Activated CD8-positive, alpha-beta memory T cell treated with anti-CD3 and anti-CD28 coated beads for 4 hours (primary cell): ENCODE measurements at places on chromosomes 7 and 10.

GRCh38 chr10:79244068-79244442 lies 103.2 kb upstream of the PPIF start:
- DNase-seq: no peak

- no peak for DNase-seq
Measured at GRCh38 chr7:87154166-87154565, 1.9 kb downstream of the DMTF1 start.

DNA sequence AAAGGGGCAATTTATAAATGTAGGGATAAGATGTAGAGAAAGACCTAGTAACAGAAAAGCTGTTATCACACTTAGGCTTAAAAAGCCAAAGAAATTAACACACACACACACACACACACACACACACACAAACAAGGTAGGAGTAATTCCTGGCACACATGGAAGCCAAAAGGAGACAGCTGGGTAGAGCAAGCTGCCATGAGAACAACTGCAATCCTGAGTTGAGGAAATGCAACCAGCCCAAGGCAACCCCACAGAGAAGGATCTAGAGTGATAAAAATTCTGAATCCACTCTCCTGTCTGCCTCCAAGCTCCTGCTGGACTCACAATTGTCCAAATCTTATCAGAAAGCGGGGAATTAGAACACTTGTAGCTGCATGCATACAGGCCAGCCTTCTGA lies 229.1 kb upstream of the DGKB start:
- no peak for DNase-seq

DNA sequence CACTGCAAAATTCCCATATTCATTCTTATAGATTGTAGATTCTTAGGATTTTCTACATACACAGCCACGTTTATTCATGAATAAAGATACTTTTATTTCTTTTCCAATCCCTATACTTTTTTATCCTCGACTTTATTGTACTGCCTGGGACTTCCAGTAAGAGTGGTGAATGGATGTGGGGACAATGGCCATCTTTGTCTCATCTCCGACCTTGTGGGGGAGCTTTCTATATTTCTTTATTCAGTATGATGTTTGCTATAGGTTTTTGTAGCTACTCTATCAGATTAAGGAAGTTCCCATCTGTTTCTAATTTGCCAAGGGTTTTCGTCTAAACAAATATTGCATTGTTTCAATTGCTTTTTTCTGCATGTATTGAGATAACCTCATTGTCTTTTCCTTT lies 184.3 kb downstream of the FOXP2 start:
- no peak for DNase-seq

DNA sequence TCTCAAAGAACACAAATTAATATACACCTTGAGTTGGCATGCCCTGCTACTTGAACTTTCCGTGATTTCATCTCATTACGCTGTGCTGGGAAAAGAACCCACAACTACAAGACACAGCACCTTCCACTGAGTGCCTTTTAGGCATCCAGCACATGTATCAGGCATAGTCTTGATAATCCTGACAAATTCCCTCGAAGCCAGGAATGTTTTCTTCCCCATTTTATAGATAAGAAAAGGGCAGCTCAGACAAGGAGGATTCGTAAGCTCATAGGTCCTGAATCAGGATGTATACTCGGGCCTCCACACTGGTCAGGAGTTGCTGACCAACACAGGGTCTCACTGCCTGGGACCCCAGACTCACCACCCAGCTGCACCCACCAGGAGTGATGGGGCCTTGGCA lies 368.6 kb downstream of the TNS3 start:
- DNase-seq: no peak

GRCh38 chr7:93374345-93374940 lies 142.3 kb downstream of the VPS50 start:
- DNase-seq: no peak

DNA sequence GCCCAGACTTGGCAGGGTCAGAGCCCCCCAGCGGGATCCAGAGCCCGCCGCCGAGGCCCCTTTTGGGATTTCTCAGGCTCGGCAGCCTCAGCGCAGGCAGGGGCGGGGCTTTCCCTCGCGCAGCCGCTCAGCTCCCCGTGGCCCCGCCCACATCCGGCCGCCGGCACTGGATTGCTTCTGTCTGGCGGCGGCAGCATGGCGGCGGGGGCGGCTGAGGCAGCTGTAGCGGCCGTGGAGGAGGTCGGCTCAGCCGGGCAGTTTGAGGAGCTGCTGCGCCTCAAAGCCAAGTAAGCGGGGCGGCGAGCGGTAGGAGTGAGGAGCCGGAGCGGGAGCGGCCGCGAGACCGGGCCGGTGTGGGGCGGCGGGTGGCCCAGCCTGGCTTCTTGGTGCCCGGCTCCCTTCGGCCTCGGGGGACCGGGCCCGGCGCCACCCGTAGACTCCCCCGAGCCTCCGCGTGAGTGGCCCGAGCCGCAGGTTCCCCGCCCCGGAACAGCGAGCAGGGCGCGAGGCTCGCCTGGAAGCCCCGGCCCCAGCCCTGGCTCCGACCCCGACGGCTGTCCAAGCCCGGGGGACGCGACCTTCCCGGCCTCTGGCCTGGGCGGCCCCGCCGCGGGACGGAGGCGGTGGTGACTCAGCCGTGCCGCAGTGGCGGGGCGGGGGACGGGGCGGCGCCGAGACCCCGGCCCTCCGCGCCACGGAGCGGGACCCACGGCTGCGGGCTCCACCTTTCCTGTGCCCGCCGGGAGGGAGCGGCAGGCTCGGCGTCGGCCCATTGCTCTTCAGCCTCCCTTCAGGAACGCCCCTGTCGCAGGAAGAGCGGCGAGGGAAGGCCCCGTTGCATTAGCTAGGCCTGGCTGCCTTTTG lies at the start of gene GLRX3:
Gene GLRX3 (plus strand): TSS at position 166 of the 864 bp plus-strand sequence. CDS start 30 bp downstream, at position 196.
- peak; percentile 82 for DNase-seq

- no peak for DNase-seq
Measured at GRCh38 chr7:23523486-23524075, 8.2 kb downstream of the TRA2A start.

GRCh38 chr7:70487886-70488285 lies 644.1 kb upstream of the GALNT17 start:
- no peak for DNase-seq

GRCh38 chr7:3520206-3520605 lies 219.2 kb downstream of the SDK1 start:
- no peak for DNase-seq

DNA sequence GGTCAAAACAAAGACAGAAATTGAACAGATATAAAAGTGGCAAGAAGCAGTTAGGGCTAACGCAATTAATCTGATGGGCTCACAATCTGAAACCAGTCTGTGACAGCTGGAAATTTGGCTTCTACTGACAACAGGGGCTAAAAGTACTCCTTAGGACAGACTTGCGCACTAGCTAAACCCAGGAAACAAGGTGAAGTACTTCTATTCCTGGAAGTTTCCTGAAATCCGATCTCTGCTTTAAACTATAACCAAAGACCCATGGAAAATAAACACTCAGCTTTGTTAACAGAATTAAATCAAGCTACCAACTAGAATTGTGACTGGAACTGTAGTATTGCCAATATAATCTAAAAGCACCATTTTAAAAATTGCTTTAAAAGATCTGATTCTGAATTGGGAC lies 520.2 kb upstream of the ZWINT start:
- DNase-seq: no peak

DNA sequence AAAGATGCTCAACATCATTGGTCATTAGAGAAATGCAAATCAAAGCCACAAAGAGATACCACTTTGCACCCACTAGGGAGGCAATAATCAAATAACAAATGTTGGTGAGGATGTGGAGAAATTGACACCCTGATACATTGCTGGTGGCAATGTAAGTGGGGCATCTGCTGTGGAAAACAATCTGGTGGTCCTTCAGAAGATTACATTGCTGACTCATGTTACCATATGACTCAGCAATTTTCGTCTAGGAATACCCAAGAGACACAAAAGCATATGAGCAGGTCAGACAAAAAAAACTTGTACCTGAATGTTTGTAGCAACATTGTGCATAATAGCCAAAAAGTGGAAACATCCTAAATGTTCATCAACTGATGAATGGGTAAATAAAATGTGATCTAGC lies 4.9 kb upstream of the CLDN3 start:
- DNase-seq: no peak

DNA sequence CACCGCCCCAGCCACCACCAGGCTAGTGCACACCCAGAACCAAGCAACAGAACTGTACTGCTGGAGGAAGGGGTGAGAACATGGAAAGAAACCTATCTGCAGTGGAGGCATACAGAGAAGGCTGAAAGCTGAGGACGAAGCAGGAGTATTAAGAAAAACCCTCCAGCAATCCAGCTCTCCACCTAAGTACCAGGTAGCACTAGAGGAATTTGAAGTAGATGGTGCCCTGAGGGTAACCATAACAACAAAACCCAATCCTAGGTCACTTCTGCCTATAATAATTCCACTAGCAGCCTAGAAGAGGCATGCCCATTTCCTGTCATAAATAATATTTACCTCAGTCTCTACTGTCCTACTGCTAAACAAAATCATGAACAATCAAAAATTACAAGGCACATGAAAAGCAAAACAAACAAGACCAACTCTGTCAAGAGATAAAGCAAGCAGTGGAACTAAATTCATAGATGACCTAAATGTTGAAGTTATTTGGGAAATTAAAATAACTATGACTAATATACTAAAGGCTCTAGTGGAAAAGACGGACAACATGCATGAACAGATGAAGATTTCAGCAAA lies 51.1 kb downstream of the HYCC1 start:
- no peak for DNase-seq

DNA sequence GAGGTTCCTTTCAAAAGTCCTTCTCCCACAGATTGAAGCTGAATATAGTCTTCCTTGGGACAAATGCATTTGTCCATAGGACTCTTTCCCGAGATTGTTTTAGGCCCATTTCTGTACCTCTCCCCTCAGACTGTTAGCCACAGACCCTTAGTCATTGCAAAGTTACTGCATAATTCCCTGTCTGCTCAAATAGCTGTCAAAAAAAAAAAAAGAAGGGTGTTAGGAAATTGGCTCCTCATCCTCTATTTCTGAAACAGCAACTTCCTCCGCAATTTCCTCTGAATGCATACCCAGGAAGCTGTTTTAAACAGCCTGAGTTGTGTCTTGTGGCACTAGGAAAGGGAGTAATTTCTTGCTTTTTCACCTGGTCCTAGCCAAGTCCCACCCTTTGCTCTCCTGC lies 5.4 kb downstream of the LRRC4 start:
- DNase-seq: no peak

DNA sequence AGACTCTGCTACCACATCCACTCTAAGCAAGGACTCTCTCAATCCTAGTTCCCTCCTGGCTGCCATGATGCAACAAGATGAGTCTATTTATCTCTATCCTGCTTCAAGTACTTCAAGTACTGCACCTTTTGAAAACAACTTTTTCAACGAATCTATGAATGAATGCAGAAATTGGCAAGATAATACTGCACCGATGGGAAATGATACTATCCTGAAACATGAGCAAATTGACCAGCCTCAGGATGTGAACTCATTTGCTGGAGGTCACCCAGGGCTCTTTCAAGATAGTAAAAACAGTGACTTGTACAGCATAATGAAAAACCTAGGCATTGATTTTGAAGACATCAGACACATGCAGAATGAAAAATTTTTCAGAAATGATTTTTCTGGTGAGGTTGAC lies 40.7 kb downstream of the AHR start:
- no peak for DNase-seq

DNA sequence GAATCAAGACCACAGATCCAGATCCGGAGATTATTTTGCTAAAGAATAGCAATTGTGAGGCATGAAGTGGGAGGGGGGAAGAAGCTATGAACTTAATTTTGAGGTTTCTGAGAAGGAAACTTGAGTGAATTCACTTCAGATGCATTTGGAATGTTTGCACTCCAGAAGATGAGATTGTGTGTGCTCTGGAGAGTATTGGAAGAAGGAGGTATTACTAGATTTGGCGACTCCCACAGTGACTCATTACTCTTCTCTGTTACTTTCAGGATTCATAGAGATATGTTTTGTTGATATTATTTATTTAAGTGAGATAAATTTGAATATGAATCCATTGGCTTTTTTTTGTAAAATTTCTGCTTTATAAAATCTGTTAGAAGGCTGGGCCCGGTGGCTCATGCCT lies 80.7 kb downstream of the ANKRD30A start:
- no peak for DNase-seq

- DNase-seq: no peak
Measured at GRCh38 chr7:20146451-20146850, 70.7 kb downstream of the MACC1 start.

DNA sequence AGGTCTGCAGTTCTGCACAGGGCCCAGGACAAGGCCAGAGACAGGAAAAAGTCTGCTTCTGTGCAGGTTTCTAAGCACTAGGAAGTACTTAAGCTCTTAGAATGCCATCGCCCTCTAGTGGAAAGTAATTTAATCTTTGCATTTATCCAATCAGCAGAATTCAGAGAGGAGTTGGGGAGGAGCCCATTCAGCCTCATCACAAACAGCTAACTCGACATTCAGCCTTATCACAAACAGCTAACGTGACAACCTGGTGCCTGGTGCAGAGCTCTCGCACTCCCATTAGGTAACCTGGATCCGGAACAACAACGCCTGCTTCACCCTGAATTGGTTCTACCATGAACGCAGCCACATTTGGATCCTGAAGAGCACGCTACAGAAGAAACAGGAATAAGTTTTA lies 15.2 kb downstream of the OAT start:
- DNase-seq: no peak

- no peak for DNase-seq
Measured at GRCh38 chr10:71575451-71575850, 144.1 kb downstream of the C10orf105 start.

GRCh38 chr7:43363035-43363791 lies 219.7 kb upstream of the STK17A start:
- DNase-seq: no peak

- no peak for DNase-seq
Measured at GRCh38 chr7:128384726-128385125, 23.2 kb upstream of the PRRT4 start.

GRCh38 chr7:29467193-29467926 lies 96.3 kb upstream of the PRR15 start:
- no peak for DNase-seq

GRCh38 chr10:103254538-103255325 lies 9.0 kb downstream of the RPEL1 start:
- no peak for DNase-seq

GRCh38 chr10:7409732-7410168 lies 1.1 kb downstream of the SFMBT2 start:
- no peak for DNase-seq

DNA sequence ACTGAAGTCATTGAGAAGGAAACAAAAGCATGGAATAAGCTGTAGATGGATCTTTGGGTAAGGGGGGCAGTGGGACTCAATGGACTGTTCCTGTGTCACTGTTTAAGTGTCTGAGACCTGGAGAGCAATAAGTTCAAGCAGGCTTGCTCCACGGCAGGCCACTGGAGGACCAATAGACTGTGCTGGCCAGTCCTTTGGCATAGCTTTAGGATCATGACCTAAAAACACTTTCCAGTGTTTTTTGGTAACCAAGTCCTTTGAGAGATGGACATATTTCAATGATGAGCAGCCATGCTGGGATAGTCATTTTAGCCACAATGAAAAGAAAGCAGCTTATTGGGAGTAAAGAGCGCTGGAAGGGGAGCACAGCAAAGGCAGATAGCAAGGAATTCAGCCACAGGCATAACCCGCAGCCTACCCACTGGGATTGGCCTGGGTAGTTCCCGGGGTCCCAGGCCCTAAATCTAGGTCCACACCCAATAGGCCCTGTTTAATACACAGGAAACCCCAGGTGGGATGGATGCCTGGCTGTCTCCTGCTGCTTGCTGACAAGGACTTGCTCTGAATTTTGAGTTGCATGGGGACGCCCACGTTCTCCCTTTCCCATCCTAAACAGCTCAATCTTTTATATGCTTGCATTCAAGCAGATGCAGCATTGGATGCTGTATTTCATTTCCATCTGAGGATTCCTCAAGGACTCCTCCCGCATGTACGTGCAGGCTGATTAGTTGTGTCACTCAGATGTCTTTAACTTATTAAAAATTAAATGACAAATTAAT lies 727.2 kb downstream of the KCNMA1 start:
- no peak for DNase-seq

GRCh38 chr10:11909618-11910017 lies 86.5 kb downstream of the PROSER2 start:
- no peak for DNase-seq
